AG20443 (cell line): ENCODE measurements at places on chromosomes 2 and 18.

GRCh38 chr2:44979581-44979980, 29.7 kb downstream of the SIX2 start:
- no peak for DNase-seq

- peak; percentile 27 for DNase-seq
Measured at GRCh38 chr2:224584111-224584784, 915 bp downstream of the CUL3 start.

GRCh38 chr2:237556773-237557632, 9.4 kb upstream of the PRLH start:
- DNase-seq, result no peak

- no peak for DNase-seq
Measured at GRCh38 chr2:233112776-233113452, 52.8 kb downstream of the INPP5D start.

- DNase-seq, result peak; percentile 44
Measured at GRCh38 chr2:27888790-27889189, 1.4 kb downstream of the RBKS start.

DNA sequence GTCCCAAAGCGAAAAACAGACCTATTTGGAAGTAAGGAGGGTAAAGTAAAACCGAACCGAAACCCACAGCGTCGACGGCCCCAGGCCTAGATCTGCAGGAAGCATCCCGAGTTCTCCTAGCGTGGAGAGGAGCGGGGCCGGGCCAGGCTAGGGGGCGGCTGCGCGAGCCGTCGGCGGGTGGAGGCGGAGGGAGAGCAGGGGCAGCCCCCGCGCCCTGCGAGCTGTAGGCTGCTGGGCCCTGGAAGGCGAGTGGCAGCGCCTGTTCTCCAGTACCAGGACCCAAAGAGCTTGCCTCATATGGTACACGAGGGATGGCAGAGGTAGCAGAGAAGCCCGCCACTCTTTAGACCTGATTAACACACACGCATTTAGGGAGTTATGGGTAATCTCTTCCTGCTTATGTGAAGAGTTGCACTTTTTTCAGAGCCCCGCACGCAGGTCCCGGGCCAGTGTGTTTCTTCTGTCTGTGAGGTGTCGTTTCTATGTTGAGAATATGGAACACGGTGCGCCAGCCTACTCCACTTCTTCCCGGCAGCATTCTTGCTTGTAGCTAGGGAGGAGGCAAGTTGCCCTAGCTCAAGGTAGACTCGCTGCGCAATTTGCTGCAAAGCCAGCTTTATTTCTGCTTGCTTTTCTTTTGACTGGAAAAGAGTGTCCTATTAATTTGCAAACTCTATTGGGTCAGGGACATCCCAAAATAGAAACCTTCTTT, 71.1 kb downstream of the ARHGEF33 start:
- no peak for DNase-seq

GRCh38 chr2:236160366-236161081, 7.7 kb downstream of the GBX2 start:
- DNase-seq, result peak; percentile 8

DNA sequence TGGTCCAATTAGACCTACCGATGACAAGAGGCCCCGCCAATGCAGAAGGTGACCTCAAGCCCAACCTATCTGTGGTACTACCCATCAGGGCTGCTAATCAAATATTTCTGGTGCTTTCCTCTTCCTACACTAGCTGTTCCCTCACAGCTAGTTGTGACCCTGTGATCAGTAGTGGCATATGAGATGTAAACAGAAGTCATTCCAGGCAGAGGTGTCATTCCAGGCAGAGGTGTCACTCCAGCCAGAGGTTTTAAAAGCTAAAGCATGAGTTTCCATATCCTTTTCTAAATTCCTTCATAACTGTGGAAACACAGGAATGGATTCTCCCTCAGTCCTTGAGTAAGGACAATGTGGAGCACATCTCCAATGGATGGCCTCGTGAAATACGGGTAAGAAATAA, 110.9 kb upstream of the DNAJC10 start:
- no peak for DNase-seq

- no peak for DNase-seq
Measured at GRCh38 chr2:113039719-113040118, 12.9 kb downstream of the IL36B start.

DNA sequence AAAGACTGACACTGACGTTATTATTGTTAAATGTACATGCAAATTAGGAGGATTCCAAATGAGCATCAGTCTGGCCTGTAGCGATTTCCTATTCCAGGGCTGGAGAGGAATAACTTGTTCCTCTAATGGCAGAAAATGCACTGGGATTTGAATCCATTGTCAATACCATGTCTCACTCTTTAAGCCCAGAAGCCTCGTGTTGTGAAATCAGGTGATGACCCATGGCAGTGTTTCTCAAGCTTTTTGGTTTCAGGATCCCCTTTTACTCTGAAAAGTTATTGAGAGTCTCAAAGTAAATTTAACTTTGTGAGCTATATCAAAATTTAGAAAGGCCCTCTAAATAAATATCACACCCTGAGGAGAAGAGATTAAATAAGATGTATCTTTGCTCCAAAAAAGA, 279.2 kb downstream of the GALR1 start:
- no peak for DNase-seq

GRCh38 chr18:59576541-59577385, 120.5 kb downstream of the CCBE1 start:
- DNase-seq, result no peak

DNA sequence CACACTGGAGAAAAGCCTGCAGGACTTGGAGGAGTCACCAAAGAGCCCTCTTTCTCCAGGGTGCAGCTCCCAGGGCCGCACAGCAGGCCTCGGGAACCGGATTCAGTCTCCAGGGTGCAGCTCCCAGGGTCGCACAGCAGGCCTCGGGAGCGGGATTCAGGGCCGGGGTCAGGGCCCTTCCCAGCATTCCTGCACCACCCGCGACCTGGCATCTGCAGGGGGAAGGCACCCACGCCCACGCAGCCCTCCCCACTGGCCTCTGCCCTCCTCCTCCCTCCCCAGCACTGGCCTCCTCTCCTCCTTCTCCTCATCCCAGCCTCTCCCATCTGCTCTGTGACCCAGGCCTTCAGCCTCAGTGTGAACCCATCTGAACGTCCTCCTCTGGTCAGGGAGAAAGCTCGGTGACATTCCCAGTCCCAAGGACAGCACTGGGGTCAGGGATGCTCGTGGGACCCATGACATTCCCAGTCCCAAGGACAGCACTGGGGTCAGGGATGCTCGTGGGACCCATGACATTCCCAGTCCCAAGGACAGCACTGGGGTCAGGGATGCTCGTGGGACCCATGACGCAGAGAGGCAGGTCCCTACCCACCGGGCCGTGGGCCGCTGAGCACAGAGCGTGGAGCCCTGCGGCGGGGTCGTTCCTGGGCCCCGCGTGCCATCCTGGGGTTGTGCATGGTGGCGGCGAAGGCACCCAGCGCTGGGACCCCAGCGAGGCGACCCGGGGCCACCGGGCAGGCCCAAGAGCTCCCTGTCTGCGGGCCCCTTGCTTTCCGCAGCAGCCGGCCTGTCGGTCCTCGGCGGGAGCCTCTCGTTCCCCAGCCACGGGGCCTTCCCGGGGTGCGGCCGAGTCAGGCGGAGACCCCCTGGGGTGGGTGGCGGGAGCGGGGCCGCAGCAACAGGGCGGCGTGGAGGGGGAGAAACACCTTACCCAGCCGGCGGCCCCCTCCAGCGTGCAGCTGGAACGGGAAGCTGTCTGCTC, 550.2 kb upstream of the SALL3 start:
- DNase-seq, result no peak

DNA sequence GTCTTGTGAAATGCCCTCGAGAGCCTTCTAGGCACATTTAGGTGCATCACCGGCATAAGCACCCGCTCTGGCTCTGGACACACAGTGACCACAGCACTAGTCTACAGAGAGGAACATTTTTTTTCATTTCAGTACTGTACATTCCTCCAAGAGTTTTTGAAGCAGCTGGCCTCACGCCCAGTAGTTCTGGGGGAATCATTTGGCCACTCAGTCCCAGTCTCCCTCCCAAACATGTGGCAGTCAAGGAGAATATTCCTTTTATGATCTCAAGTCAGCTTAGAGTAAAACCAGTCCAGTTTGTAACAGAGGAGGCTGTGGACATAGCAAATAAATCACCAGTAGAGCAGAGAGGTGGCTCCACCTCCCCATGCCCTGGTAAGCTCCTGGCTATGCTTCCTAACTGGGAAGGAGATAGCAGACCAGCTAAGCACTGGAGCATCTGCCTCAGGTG, 48.1 kb downstream of the KCNE4 start:
- peak; percentile 78 for DNase-seq

GRCh38 chr2:120177001-120177621, 46.1 kb downstream of the TMEM185B start:
- no peak for DNase-seq

GRCh38 chr18:58847383-58848071, 17.1 kb upstream of the ZNF532 start:
- no peak for DNase-seq

DNA sequence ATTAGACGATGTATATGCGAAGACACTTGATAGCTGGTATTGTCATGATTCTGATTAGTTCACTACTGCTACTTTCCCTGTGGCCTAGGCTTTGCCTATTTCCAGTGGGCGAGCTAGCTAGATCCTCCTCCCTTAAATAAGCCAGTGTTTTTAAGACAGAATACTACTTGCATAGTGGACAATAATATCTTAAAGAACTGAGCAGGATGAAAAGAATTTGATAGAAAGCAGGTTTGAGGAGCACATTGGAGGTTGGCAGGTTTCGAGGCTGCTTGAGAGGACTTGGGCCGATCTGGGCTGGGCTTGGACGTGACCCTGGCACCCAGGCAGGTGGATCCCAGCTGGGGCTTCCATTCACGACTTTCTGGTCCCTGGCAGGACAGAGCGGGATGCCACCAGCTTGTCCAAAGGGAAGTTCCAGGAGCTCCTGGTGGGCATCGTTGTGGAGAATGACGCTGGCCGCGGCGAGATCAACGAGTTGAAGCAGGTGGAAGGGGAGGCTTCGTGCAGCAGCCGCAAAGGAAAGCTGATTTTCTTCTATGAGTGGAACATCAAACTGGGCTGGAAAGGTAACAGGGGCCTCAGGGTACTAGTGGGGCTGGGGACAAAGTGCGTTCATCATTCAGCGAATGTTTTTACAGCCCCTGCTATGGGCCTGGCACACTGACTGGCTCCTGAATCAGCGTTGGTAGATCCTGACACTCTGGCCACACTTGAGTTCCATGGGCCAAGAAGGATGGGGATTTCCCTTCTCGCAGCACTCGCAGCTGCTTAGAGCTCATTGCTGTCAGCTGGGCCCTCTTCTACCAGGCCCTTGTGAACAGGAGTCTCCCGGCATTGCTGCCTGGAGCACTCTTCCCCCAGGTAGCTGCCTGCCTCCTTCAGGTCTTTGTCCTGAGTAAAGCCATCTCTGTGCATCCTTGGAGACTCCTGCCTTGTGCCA, 16.9 kb downstream of the C2orf74 start:
- no peak for DNase-seq

- peak; percentile 54 for DNase-seq
Measured at GRCh38 chr2:33377048-33377447, 99.4 kb upstream of the RASGRP3 start.

- DNase-seq, result no peak
Measured at GRCh38 chr18:46340716-46341115, 236.5 kb downstream of the HAUS1 start.

DNA sequence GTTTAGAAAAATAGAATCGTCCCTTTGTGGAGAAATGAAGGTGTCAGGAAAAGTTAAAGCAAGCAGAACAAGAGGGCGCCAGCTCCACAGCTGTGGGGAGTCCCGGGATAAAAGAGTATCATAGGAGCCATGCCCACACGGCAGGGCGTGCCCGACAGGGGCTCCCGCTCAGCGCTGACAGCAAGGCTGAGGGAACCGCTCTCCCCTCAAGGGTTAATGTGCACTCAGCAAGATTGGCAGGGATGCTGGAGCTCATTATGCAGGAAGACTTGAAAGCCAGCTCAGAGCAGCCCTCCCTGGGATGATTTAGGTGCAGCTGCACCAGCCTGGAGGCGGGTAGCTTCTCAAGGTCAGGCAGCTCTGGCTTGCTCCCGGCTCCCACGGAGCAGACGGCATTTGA, 500.2 kb downstream of the EIPR1 start:
- no peak for DNase-seq

DNA sequence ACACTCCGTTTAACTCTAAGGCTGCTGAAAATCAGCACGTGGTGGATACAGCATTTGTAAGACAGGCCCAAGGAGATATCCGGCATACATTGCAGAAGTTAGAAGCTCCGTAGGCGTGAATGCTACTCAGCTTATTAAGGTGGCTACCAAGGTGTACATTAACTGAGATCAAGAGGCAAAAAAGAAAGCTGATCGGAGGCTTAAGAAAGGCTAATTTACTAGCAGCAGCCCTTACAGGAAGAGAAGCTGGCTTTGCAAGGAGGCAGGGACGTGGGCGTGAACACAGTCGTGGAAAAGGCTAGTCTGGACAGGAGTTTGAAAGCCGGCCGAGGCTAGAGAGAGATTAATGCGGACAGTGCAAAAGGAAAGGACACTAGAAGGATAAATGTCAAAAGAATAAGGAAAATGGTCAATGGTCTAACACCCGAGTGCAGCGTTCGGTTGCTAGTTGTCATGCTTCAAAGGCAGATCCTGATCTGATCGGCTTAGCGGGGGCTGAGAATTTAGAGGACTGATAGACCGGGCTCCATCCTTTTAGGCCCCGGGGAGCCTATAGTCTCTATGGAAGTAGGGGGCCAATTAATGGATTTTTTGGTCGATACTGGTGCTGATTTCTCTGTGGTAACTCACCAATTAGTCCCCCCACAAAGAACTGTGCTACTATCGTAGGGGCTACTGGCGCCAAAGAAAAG, 45.6 kb upstream of the SELENOI start:
- no peak for DNase-seq

DNA sequence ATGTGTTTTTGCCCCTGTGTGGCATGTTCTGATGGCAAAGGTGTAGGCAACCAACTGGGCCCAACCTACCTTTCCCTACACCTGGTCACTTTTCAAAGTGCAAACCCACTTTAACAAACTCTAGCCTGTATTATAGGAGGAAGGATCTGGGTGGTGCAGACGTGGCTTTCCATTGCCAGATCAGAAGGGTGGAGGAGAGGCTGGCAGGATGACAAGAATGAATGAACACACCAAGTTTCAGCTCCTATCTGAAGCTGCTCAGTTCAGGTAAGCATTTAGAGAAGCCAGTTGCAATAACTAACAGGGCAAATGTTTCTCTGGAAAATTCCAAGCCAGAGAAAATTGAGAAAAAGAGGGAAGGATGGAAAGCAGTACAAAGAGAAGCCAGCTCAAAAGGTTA, 707 bp upstream of the SERPINB7 start:
- DNase-seq, result no peak

DNA sequence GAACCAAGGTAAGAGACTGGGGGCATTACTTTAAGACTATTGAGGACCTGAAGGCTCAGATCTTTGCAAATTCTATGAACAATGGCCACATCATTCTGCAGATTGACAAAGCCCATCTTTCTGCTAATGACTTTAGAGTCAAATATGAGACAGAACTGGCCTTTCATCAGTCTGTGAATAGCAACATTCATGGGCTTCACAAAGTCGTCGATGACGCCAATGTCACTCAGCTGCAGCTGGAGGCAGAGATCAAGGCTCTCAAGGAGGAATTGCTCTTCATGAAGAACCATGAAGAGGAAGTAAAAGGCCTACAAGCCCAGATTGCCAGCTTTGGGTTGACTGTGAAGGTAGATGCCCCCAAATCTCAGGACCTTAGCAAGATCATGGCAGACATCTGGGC, 43.8 kb upstream of the SLC4A10 start:
- DNase-seq, result no peak

GRCh38 chr2:28322456-28322855, 70.2 kb upstream of the FOSL2 start:
- no peak for DNase-seq

- no peak for DNase-seq
Measured at GRCh38 chr18:39781565-39781964, 2173.5 kb upstream of the PIK3C3 start.

GRCh38 chr2:79235135-79235534, 75.6 kb upstream of the REG3A start:
- DNase-seq, result no peak

- DNase-seq, result no peak
Measured at GRCh38 chr18:40962784-40963183, 992.2 kb upstream of the PIK3C3 start.
